ENCODE measurements at places on chromosomes 4 and X. TPM values are rescaled to one million over a fixed set of nuclear protein-coding genes. Genes with fewer than 3 reads are reported as not detected.

DNA sequence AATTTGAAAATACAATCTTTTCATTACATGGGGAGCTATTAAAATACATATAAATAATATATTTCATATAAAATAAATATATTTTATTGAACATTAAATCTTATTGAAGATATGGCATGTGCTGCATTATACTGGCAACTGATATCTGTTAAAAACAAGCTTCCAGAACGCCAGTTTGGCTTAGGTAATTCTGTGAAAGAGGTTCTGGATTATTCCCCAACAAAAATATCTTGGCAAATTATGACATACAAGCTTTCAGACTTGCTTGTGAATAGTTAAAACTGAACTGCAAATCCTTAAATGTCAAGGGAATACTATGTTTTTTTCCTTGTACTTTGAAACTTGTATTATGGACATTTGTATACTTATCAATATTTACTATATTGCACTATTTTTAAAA lies 210.2 kb upstream of the LCORL start:
- no peaks in the 10 kb centered on the region for H3K27me3 ChIP-seq
- no peak overlapping the region for H3K4me3 ChIP-seq
- no peaks in the 10 kb centered on the region for H3K36me3 ChIP-seq
- no peak for DNase-seq

- peak overlapping the region; percentile 83 for H3K27ac ChIP-seq
- peak overlapping the region; percentile 47 for H3K4me3 ChIP-seq
- peaks cover 5% of the 10 kb centered on the region for H3K4me1 ChIP-seq
- no peaks in the 10 kb centered on the region for H3K36me3 ChIP-seq
- DNase-seq: no peak
Observed at GRCh38 chrX:125204681-125205132, 115.0 kb upstream of the TEX13C start.

- H3K36me3 ChIP-seq: no peaks in the 10 kb centered on the region
- H3K4me3 ChIP-seq: no peak overlapping the region
- DNase-seq: no peak
- no peaks in the 10 kb centered on the region for H3K4me1 ChIP-seq
Observed at GRCh38 chr4:108201774-108202173, 33.0 kb upstream of the LEF1 start.

- no peaks in the 10 kb centered on the region for H3K36me3 ChIP-seq
- no peaks in the 10 kb centered on the region for H3K4me1 ChIP-seq
- no peak overlapping the region for H3K4me3 ChIP-seq
- H3K27ac ChIP-seq: no peak overlapping the region
- no peaks in the 10 kb centered on the region for H3K27me3 ChIP-seq
- DNase-seq: no peak
Observed at GRCh38 chrX:54891573-54891972, 29.1 kb upstream of the TRO start.

- no peak overlapping the region for H3K27ac ChIP-seq
- no peaks in the 10 kb centered on the region for H3K36me3 ChIP-seq
- DNase-seq: no peak
- H3K4me1 ChIP-seq: no peaks in the 10 kb centered on the region
- H3K4me3 ChIP-seq: no peak overlapping the region
Observed at GRCh38 chrX:68299898-68300297, 133.4 kb downstream of the OPHN1 start.

- DNase-seq: no peak
- no peaks in the 10 kb centered on the region for H3K4me1 ChIP-seq
- H3K36me3 ChIP-seq: no peaks in the 10 kb centered on the region
- H3K27me3 ChIP-seq: no peaks in the 10 kb centered on the region
- H3K4me3 ChIP-seq: no peak overlapping the region
- H3K27ac ChIP-seq: no peak overlapping the region
Observed at GRCh38 chr4:186097386-186097785, 7.1 kb upstream of the FAM149A start.

DNA sequence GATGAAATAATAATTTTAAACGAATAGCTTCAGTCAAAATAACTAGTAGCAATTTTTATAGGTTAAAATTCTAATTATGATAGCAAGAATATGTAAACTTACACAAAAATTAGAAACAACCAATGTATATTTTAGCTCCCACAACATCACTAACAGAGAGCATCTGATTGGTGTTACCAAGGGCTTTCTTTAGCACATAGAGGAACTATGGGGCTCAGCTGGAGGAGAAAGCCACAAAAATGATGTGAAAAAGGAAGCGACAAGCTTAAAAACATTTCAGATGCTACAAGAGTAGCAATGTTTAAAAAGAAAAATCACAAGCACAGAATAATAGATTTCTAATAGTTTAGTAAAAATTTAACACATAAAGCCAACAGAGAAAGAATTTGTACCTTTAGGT lies 56.3 kb downstream of the ATP8A1 start:
- no peak overlapping the region for H3K4me3 ChIP-seq
- H3K4me1 ChIP-seq: no peaks in the 10 kb centered on the region
- no peaks in the 10 kb centered on the region for H3K27me3 ChIP-seq

GRCh38 chrX:91039777-91040176 lies 394.9 kb upstream of the PABPC5 start:
- no peak overlapping the region for H3K4me3 ChIP-seq
- H3K36me3 ChIP-seq: no peaks in the 10 kb centered on the region
- no peaks in the 10 kb centered on the region for H3K27me3 ChIP-seq
- H3K27ac ChIP-seq: no peak overlapping the region
- DNase-seq: no peak
- no peaks in the 10 kb centered on the region for H3K4me1 ChIP-seq

DNA sequence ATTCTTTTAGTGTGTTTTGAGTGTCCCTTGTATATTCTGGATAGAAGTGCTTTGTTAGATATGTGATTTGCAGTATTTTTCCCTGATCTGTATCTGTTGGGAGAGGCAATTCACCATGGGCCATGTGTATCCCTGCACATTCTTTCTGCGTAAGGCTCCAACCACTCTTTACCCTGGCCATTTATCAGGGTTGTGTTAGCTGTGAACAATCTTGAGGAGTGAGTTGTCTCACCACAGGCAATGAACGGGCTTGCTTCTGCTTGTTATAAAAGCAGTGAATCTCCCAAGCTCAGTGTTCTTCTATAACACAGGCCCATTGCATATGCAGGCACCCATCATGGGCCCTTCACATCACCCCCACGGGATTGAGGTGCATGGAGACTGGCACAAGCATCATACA lies 18.9 kb upstream of the SMIM10 start:
- H3K27ac ChIP-seq: no peak overlapping the region
- no peak overlapping the region for H3K4me3 ChIP-seq
- no peaks in the 10 kb centered on the region for H3K36me3 ChIP-seq
- no peaks in the 10 kb centered on the region for H3K27me3 ChIP-seq
- H3K4me1 ChIP-seq: no peaks in the 10 kb centered on the region

- no peaks in the 10 kb centered on the region for H3K4me1 ChIP-seq
- H3K27ac ChIP-seq: no peak overlapping the region
- H3K36me3 ChIP-seq: no peaks in the 10 kb centered on the region
- H3K4me3 ChIP-seq: no peak overlapping the region
Observed at GRCh38 chr4:54574500-54574899, 83.3 kb upstream of the KIT start.

GRCh38 chr4:86286726-86287125 lies 73.1 kb downstream of the MAPK10 start:
- H3K4me3 ChIP-seq: no peak overlapping the region
- H3K27ac ChIP-seq: no peak overlapping the region

DNA sequence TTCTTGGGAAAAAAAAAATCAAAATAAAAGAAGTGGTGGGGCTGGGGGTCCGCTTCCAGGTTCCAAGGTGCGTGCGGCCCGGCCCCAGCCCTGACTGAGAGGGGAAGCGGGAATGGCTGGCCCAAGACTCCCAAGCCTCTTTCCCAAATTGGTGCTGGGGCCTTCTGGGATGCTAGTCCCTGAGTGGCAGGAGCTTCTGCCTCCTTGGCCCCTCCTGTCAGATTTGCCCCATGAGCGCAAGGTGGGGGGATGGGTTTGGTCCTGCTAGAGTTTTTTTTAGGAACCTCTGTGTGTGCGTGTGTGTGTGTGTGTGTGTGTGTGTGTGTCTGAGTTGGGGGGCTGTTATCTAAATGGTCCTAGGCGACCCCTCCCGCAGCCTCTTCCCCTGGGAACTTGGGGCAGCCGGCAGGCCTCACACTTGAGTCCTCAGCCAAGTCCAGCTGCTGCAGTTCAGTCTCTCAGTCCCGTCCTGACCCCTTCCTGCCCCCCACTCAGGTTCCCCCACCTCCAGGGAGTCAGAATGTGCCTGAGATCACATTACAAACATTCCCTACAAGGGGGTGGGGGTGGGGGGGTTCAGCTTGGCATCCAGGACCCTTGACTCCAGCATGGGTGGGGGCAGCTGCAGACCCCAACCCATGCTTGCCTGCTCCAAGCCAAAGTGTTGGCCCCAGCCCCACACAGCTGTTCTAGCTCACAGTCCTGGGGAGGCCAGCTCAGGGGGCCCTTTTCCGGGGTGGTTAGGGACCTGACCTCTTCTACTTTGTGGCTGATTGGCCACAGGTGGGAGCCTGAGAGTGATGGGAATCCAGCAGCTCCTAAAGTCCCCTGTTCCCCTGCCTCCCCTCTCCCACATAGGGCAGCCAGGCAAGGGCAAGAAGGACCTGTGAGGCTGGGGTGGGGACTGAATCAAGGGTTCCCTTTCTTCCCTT lies 4.0 kb downstream of the EFNB1 start:
- H3K27me3 ChIP-seq: no peaks in the 10 kb centered on the region
- no peaks in the 10 kb centered on the region for H3K36me3 ChIP-seq
- peak overlapping the region; percentile 76 for H3K4me3 ChIP-seq
- H3K4me1 ChIP-seq: no peaks in the 10 kb centered on the region
- H3K27ac ChIP-seq: peak overlapping the region; percentile 38

DNA sequence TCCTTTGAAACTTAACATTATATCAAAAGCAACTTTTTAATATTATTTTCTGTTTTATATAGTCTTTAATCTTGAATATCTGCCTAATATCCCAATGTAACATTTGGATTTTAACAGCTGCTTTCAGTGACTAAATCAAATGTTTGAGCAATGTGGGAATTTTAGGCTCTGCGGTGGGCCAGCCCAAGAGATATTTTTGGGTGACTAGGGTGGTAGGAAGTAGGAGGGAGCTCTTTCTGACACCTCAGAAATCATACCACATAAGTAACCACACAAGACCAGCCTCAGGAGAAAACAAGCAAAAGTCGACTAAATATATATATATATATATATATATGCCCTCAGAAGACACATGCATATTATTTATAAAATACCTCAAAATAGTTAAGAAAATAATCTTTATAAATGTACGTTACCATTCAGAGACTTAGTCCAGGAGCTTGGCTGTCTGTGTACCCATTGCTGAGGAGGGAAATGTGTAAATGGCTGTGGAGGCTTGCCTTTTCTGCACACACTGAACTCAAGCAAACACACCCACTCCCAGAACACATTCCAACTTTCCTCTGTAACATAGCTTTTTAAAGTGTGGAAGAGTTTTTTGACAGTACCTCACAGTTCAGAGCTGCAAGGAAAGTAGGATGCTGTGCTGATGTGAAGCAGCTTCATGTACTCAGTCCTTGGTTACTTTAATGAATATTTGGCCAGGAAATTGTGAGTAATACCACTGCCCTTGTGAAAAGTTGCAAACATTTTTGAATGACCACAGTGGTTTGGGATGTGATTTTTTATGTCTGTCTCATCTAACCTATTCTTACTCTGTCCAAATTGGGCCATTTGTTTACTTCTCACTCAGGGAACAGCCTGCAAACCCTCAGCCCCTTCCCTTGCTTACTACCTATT lies at the start of gene RTL3:
Gene RTL3 (minus strand): TSS at position 484 of the 900 bp plus-strand sequence. CDS start 908 bp downstream, outside the sequence.
- no peak for DNase-seq
- H3K27ac ChIP-seq: no peak within 1 kb of the TSS
- H3K27me3 ChIP-seq: no peaks in the 10 kb centered on the region

DNA sequence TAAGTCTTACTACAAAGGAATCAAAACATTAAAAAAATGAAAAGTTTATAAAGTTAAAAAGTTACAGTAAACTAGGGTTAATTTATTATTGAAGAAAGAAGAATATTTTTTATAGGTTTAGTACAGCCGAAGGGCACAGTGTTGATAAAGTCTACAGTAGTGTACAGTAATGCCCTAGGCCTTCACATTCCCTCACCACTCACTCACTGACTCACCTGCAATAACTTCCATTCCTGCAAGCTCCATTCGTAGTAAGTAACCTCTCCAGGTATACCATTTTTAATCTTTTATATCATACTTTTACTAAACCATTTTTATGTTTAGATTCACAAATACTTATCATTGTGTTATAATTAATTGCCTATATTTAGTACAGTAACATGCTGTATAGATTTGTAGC lies 307.5 kb upstream of the FAM241A start:
- H3K4me1 ChIP-seq: no peaks in the 10 kb centered on the region
- H3K36me3 ChIP-seq: no peaks in the 10 kb centered on the region
- H3K27ac ChIP-seq: no peak overlapping the region
- no peak overlapping the region for H3K4me3 ChIP-seq

DNA sequence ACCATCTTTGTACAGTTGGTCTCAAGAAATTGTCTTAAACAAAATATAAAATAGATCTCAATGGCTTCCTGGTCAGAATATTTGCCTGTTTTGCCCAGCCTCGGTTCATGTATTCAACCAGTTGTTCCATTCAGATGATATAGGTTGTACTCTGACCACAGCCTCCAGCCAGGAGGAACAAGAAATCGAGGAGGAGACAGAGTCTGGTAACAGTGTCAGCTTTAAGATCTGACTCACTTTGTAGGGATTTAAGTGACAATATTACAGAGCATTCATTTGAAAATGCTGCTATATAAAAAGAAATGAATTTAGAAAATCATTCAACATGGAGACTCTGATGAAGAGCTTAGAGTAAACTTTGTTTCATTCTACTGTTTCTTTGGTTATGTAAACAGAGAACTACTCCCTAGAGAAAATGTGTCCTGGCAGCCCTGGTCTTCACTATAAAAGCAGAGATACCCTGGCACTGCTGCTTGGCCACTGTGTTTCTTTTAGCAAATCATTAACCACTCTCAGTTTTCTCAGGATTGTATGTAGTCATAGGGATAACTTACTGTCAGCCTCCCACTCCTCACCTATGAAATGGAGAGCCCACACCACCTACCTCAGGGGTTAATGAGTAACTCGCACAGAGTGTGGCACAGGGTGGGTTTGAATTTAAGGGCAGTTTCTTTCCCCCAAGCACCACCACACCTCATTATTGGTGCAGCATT lies 53.5 kb downstream of the PAGE2 start:
- no peaks in the 10 kb centered on the region for H3K27me3 ChIP-seq
- H3K27ac ChIP-seq: no peak overlapping the region

GRCh38 chrX:110086916-110087484 lies 84.1 kb downstream of the TMEM164 start:
- no peaks in the 10 kb centered on the region for H3K27me3 ChIP-seq
- no peaks in the 10 kb centered on the region for H3K36me3 ChIP-seq
- peaks cover 3% of the 10 kb centered on the region for H3K4me1 ChIP-seq
- DNase-seq: no peak

NEUROG2 gene
- not detected for total RNA-seq

UGT2B7 gene
- total RNA-seq: not detected

DRD5 gene
- not detected for total RNA-seq

FDCSP gene
- 1.1 TPM for total RNA-seq

CLGN gene
- total RNA-seq: 3.0 TPM

AFF2 gene
- 1.1 TPM for total RNA-seq

TMSB15C gene
- total RNA-seq: 7.6 TPM

GPR50 gene
- total RNA-seq: not detected

EVC gene
- 35.2 TPM for total RNA-seq

GLRA3 gene
- 0.33 TPM for total RNA-seq

PNMA5 gene
- total RNA-seq: not detected
